ENCODE measurements at places on chromosomes 5 and 9.

DNA sequence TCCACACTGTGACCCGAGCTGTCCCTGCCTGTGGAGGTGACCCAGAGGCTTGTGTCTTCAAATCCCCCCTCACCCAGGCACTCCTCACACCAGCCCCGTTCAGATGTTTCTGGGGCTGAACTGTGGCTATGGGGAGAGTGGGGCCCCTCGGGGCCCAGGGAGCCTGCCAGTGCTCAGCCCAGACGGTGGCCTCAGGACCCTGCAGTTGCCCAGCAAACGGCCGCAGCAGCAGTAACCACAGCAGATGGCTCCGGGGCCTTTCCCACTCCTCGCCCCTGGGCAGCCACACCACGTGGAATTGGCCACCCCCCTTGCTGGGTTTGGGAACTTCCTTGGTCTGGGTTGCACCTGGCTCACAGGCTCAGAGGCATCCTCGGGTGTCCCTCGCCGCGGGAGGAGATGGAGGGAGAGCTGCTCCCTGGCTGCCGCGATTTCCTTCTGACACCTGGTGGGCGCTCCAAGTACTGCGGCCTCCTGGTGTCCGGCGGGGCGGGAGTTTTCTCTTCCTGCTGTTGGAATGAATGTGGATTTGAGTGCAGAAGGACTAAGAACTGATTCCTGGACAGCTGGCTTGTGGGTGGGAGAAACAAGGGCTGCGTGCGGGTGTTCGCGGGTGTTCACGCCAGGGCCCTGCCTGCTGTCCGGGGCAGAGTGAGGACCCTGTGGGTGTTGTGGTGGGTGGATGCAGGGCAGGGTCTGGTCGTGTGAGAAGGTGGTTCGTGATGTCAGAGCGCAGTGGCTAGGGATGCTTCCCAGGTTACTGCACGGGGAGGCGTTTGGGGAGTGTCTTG is 97.5 kb downstream of the COL5A1 start:
- no peak for DNase-seq

DNA sequence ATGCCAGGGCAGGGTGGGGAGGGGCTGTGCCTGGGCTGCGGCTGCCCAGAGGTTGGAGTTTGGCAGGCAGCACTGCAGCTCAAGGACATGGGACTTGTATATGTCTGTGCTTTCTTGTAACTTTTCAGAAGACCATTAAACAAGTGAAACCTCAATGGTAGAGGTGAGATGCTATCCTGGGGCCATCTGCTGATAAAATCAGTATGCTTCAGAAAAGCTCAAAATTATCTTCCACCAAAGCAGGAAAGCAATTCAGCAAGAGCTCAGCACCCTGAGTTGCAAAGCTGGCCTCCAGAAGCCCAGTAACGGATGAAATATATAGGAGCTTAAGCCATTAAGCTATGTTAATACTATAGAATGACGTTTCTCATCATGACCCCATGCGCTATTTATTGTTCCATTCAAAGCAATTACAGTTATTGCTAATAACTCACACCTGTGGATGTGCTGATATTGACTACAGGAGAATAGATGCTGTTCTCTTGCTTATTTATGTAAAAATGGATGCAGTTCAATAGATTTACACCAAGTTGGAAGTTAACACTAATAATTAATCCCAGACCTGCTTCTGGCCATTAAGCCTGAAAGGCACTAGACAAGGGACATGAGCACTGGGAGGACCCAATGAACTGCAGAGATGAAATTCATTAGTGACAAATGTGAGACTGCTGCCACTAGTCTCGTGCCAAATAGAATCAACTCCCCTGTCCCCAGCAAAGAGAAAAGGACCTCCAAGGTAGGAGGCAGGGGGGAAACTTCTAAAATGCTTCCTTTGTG is 316.3 kb upstream of the PANK3 start:
- no peak for DNase-seq

- no peak for DNase-seq
These were observed 659.0 kb downstream of the ANXA1 start for GRCh38 chr9:73810585-73811215.

DNA sequence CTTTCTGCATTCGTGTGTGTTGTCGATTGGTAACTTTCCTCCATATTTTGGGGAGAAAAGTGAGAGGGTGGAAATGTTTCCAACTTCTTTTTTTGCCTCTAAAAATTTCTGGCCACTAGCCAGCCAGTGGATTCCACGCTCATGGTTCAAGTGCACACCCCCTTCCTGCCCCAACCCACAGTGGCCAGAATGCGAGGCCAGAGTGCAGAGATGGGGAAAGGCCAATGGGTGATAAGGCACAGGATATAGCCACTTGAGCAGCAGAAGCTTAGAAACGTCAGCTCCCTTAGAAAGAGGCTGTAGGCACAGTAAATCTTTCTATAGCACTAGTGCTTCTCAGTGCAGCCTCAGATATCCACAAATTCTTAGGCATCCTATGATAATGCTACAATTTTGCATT is 75.8 kb upstream of the ADRB2 start:
- no peak for DNase-seq

GRCh38 chr9:114150608-114151007 is 4.7 kb upstream of the COL27A1 start:
- no peak for DNase-seq

DNA sequence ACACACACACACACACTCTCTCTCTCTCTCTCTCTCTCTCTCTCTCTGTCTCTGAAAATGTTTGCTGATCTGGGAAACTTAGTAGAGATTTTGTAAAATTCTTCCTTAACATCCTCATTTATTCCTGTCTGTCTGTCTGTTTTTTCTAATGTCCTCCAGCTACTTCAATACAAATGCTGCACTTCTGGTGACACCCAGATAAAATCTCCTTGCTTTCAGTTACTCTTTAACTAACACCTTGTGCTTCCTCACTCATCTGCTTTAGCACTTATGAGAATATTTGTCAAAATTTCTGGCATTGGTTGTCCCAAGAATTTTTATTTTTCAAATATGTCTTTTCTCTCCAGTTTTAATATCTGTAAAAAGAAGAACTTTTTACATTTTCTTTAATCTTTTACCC is 35.0 kb upstream of the ARRDC3 start:
- no peak for DNase-seq

DNA sequence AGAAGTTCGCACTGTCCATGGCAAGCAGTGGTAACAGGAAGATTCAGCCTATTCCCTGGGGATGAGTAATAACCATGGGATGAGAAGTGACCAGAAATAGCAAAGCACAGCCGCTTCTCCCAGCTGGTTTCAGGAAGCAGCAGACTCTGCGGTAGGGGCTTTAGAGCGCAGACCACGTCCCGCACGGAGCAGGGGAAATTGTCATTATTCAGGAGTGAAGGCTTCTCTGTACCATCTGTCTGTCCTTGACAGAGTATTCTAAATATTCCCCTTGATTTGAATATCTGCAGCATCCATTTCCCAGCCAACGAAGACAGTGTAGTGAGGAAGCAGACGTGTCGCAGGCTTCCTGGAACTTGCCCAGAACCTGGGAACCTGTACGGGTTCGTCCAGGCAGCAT is 159.6 kb downstream of the NXNL2 start:
- no peak for DNase-seq

DNA sequence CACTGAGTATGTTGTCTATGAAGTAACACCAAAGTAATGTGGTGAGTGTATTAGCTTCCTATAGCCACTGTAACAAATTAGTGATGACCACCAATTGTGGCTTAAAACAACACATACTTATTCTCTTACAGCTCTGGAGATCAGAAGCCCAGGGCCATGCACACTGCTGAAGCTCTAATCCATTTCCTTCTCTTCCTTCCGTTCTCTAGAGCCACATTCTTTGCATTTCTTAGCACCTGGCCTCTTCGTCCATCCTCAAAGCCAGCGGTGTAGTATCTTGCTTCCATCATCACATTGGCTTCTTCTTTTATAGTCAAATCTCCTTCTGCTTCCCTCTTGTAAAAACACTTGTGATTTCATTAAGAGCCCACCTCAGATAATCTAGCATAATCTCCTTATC is 230.3 kb upstream of the RFX3 start:
- no peak for DNase-seq

DNA sequence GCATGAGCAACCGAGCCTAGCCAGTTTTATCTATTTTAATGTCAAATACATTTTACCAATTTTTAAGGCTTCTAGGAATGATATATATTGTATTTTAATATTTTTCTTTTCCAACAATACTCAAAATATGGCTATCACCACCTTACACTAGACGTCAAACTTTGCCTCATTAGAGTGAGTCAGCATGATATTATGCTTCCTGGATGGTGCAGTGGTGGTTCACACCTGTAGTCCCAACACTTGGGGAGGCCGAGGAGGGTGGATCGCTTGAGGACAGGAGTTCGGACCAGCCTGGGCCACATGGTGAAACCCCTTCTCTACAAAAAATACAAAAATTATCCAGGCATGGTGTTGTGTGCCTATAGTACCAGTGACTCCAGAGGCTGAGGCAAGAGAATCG is 7.3 kb upstream of the CDC14B start:
- DNase-seq, result no peak

- DNase-seq, result no peak
These were observed 154.4 kb downstream of the PRELID2 start for GRCh38 chr5:145680767-145681166.

- DNase-seq, result no peak
These were observed 27.9 kb downstream of the KDM4C start for GRCh38 chr9:6785682-6786081.

GRCh38 chr5:132714456-132715307 is 22.7 kb downstream of the KIF3A start:
- peak; percentile 37 for DNase-seq

DNA sequence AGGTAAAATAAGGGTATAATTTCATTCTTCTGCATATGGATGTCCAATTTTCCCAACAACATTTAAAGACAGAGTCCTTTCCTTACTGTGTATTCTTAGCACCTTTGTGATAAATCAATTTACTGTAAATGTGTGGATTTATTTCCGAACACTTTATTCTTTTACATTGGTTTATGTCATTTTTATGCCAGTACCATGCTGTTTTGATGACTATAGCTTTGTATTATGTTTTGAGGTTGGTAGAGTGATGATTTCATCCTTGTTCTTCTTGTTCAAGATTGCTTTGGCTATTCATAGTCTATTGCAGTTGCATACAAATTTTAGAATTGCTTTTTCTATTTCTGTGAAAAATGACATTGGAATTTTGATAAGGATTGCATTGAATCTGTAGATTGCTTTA is 53.4 kb upstream of the CCDC152 start:
- DNase-seq, result no peak

- no peak for DNase-seq
These were observed 49.0 kb downstream of the ADAMTS2 start for GRCh38 chr5:179296150-179296821.

- no peak for DNase-seq
These were observed 566.7 kb downstream of the CCDC171 start for GRCh38 chr9:16119261-16120230.

DNA sequence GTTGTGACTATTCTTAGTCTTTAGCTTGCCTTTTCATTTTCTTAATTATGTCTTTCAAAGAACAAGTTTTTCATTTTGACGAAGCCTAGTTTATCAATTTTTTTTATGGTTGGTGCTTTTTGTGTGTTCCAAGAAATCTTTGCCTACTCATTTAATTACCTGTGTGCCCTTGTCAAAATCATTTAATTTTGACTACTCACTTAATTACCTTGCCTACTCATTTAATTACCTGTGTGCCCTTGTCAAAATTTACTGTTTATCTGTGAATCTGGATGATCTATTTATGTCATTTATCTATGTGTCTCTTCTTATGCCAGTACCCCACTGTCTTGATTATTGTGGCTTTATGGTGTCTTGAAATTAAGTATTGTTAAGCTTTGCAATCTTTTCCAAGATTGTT is 63.9 kb downstream of the MTAP start:
- DNase-seq, result no peak

GRCh38 chr5:7837403-7837802 is 13.5 kb downstream of the CFAP90 start:
- DNase-seq, result no peak

GRCh38 chr9:69715096-69715495 is 42.9 kb upstream of the APBA1 start:
- DNase-seq, result no peak
